ENCODE measurements at places on chromosomes 5 and 9.

- no peak for DNase-seq
Measured at GRCh38 chr5:122316656-122317055, 4.6 kb downstream of the SNCAIP start.

- DNase-seq, result no peak
Measured at GRCh38 chr5:148084269-148084668, 20.5 kb downstream of the SPINK5 start.

- DNase-seq, result no peak
Measured at GRCh38 chr5:9957214-9957613, 292.5 kb downstream of the ATPSCKMT start.

DNA sequence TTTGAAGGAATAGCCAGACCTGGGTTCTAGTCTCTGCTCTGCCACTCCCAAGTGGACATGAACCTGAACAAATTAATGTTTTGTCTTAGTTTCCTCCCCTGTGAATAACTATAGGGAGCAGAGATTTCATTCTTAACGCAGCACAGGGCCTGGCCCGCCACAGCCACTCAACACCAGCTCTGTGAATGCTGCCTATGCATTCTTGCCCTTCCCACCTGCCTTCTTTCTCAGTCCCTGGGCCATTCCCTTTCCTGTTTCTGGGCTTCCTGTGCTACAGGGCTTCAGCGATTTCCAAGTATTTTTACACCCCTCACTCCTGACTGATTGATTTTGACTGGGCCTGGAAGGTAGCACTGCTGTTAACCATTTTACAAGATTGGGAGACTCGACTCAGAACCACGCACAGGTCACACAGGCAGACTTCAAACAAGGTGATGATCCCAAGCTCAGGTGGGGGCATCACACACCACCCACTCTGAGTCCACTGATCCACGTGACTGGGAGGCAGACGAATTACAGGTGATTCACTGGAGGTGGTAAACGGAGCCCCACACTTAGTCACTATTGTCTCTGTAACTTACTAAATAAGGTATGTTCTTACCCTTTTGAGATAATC is 21.4 kb downstream of the PTPN3 start:
- DNase-seq, result no peak

GRCh38 chr5:3216386-3216785 is 379.2 kb upstream of the IRX1 start:
- DNase-seq, result no peak

DNA sequence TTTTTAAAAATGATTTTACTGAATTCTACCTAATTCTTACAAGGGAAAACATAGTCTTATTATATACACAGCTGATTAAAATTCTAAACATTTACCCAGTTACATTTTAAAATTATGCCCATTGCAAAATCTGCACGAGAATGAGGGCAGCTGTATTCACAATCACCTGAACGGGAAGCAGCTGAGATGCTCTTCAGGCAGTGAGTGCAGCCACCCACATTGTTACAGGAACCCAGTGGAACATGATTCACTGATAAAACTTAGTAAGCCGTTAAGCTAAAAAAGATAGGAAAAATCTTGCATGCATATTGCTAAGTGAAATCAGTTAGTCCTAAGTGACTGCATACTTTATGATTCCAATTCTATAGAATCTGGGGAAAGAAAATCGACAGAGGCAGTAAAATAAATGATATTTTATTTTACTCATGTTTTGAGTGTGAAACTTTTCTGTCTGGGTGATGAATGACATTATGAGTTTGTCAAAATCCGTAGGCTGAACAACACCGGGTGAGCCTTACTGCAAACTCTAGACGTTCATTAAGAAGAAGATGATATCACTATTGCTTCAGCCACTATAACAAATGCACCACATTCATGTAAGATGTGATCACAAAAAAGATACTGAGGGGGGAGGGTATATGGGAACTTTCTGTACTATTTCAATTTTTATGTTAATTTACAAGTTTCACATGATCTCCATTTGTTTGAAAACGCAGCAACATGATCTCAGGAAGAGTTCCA is 39.1 kb upstream of the FLT4 start:
- no peak for DNase-seq

DNA sequence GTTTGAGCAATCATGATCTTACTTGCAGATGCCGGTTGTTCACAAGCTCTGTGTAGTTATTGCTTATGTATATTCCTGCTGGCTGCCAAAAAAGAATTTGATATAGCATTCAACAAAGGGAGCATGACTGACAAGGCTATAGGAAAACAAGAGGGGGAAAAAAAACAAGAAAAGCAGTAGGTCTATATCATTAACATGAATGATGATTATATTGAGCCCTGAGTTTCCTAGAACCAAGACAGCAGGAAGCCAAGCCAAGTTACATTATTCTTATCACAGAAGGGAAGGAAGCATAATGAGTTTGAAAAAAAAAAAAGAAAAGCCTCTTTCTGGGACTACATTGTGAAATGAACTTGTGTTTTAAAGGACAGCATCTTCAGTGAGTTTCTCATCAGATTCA is 41.0 kb downstream of the TSTD2 start:
- DNase-seq, result no peak

GRCh38 chr9:125444166-125444565 is 182.5 kb downstream of the GAPVD1 start:
- no peak for DNase-seq

GRCh38 chr5:98309785-98310598 is 463.5 kb upstream of the RGMB start:
- DNase-seq, result peak; percentile 85

- DNase-seq, result no peak
Measured at GRCh38 chr5:154986151-154986550, 27.4 kb upstream of the KIF4B start.

GRCh38 chr5:170562166-170562874 is 58.5 kb downstream of the KCNIP1 start:
- no peak for DNase-seq

GRCh38 chr9:133130685-133131244 is 9.7 kb upstream of the RALGDS start:
- no peak for DNase-seq

GRCh38 chr5:114369680-114370417 is 8.0 kb downstream of the KCNN2 start:
- DNase-seq, result no peak

GRCh38 chr5:156411185-156411613 is 84.2 kb downstream of the SGCD start:
- DNase-seq, result peak; percentile 11

GRCh38 chr5:8247049-8247899 is 378.3 kb downstream of the MTRR start:
- no peak for DNase-seq

DNA sequence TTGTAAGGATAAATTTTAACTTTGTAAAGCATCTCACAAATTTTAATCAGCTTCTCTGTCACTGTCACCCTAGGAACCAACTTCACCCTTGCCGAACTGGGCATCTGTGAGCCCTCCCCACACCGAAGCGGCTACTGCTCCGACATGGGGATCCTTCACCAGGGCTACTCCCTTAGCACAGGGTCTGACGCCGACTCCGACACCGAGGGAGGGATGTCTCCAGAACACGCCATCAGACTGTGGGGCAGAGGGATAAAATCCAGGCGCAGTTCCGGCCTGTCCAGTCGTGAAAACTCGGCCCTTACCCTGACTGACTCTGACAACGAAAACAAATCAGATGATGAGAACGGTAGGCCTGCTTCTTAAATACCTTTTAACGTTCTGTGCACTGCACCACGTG is 916.3 kb upstream of the WWC1 start:
- DNase-seq, result no peak

GRCh38 chr5:173454736-173455598 is 126.8 kb upstream of the STC2 start:
- DNase-seq, result peak; percentile 97

- no peak for DNase-seq
Measured at GRCh38 chr9:4111233-4112008, 188.4 kb downstream of the GLIS3 start.

DNA sequence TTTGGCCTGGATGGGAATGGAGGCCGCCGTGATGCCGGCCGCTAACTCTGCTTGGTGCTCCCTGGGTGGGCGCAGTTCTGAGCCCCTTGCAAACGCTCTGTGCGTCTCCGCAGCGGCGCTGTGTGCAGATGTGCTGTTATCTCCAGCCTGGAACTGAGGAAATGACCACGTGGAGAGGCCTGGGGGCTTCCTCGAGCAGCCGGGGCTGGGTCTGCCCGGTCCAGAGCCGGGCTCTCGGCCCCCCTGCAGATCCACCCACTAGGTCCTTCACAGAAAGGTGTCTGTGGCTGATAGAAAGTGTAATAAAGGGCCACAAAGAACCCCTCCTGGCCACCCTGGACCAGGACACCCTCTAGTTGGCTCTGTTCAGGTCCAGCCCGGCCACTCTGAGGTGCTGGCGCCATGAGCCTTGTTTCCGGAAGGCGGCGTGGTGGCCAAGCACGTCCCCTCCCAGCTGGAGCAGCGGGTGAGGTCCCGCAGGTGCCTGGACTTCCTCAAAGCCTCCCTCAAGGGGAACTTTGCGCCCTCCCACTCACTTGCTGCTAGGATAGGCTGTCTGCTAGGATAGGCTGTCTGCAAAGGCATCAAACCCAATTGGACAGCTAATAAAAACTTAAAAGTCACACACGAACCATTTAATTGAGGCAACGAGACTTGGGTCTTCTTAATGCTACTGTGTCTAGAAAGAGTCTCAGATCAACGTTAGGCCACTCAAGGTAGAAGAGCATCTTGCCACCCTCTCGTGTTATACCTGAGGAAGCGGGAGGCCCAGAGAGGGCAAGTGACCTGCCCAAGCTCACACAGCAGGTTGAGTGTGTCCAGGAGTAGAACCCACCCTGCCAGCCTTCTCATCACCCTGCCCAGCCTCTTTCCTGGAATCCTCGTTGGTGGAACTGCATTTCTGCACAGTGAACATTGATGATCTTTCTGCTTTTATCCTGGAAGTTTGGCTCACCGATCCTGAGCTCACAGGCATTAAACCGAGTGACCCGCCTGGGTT is 109.3 kb upstream of the FCN2 start:
- DNase-seq, result no peak

- no peak for DNase-seq
Measured at GRCh38 chr9:135330307-135330631, 149.3 kb upstream of the PPP1R26 start.

DNA sequence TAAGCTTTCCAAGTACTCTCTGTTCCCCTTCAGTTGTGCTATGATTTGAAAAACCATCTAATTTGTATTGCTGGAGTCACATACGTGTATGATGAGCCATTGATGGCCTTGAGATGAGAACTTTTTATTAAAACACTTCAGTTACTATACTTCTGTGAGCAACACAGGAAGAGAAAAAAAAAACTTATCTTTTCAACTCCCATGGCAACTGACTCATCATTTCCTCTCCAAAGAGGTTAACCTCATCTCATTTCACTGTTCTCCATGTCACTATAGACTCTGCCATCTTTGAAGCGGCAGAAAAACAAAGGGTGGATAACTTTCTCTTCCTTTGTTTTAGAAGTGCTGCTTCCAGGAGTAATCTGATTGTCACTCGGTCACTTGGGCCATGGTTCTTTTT is 104.3 kb upstream of the PCSK1 start:
- no peak for DNase-seq

DNA sequence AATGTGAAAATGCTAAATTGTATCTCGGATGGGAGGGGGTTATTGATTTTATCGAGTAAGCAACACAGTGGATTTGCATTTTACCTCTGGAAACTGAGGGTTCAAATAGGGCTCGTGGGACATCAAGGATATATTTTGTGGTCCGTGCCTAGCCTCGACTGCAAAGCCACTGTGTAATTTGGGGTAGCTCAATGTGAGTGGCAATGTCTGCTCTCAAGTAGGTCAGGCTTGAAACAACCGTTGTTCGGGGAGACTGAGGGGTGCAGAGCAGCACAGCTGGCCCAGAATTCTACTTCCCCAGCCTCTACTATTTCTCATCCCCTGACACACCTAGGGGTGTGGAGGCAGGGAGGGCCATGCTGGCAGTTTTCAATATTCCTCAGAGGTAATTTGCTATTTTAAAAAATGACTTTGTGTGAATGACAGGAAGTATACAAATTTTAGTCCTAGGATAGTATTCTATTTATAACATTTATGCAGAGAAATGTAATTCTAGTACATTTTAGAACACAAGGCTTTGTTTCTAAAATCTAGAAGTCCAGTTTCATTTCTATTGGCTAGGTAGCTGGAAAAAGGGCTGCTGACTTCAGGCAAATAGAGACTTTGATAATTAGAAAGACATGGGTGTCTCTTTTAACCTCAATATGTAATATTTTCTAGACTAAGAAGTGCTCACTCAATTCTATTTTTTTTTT is 1.4 kb upstream of the DAB2 start:
- DNase-seq, result no peak

DNA sequence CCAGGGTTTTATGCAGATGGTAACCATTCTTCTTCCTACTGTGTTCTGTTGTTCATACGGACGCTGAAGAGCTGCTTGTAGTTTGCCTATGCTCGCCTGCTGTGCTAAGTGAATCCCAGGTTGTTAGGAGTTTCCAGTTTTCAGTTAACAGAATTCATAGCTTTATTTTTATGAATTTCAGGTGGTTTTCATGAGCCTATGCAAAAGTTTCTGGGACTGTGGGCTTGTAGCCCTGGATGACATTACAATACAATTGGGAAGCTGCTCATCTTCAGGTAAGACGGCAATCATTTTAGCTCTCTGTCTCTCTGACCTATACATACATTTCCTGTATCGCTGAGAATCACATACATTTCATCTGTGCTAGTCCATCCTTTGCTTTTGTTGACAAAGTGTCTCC is 90.3 kb upstream of the SMC5 start:
- DNase-seq, result no peak

- no peak for DNase-seq
Measured at GRCh38 chr9:113530022-113530635, 66.6 kb downstream of the RGS3 start.

- no peak for DNase-seq
Measured at GRCh38 chr5:177982956-177983355, 13.1 kb downstream of the PROP1 start.

GRCh38 chr9:127955294-127956015 is 17.8 kb upstream of the DPM2 start:
- DNase-seq, result peak; percentile 70

GRCh38 chr9:92183449-92183848 is 68.2 kb upstream of the SPTLC1 start:
- DNase-seq, result no peak

GRCh38 chr9:92291577-92291976 is 1.9 kb downstream of the IARS1 start:
- no peak for DNase-seq

DNA sequence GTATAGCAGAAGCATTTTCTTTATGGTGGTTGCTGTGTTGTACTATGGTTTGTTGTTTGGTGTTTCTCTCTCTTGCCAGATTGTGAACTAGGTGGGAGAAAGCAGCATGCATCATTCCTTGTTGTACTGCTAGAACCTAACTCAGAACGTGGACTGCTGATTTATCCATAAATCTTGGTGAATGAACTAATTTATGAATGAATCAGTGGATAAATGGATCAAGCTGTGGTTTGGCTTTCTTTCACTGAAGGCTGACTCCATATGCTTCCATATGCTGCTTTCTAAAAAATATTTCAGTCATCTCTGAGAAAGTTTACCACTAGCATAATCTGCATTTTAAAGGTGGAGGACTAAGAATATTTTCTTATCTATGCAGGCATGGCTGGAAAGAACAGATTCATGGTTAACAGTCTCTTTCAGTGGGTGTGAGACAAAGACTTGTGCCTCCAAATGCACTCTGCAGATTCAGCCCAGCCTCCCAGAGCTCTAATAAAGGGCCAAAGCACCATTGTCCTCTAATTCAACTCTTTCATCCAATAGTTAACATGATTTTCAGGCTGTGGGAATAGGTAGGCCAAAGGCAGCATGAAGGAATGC is 237.7 kb downstream of the SH3GL2 start:
- no peak for DNase-seq

GRCh38 chr5:5967944-5968343 is 410.4 kb downstream of the MED10 start:
- no peak for DNase-seq

- DNase-seq, result peak; percentile 53
Measured at GRCh38 chr9:127505396-127506116, 54.2 kb downstream of the LRSAM1 start.
